NCI-H774 (cell line): ENCODE measurements at places on chromosomes 4 and X.

- no peak for DNase-seq
Observed at GRCh38 chr4:89814362-89814761, 22.6 kb downstream of the SNCA start.

DNA sequence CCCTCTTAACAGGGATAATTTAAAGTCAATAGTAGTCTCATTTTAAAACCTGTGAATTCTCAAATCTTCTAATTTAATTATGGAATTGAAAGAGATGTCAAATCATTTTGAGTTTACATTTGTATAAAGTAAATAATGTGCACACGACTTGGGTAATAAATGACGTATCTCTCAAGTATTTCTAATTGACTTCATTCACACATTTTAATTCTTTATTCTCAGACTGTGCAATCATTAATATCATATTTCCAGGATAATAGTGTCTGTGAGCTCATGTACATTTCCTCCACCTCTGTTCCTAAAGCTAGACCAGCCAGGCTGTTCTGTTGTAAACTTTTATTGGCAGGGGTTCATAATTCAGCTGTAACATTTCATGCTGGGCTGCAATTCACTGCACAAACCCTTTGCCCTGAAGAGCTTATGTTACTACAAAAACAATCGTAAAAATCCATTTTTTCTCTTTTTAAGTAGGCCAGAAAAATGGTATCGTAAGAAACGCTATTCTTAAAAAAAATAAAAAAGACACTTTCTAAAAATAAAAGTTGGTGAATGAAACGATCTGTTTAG, 1103.1 kb upstream of the TENM3 start:
- DNase-seq, result no peak

- DNase-seq, result no peak
Observed at GRCh38 chrX:29555465-29556091, 659.8 kb upstream of the MAGEB2 start.

DNA sequence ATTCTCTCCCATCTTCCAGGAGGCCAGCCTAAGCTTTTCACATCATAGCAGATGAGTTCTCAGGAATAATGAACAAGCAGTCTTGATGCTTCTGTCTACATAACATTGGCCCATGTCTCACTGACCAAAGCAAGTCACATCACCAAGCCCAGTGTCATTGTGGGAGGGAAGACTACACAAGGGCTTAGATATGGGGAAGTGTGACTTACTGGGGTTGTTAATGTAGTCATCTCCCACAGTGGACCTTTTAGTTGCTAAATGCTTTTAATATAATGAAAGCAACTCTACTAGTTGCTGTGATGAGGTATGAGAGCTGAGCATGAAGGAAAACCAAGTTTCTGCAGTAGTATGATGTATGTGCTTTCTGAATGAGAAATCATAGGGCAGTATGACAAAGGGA, 40.5 kb downstream of the TSPAN7 start:
- no peak for DNase-seq

GRCh38 chrX:101347859-101348451, 587 bp downstream of the TIMM8A start:
- DNase-seq, result no peak

- DNase-seq, result no peak
Observed at GRCh38 chr4:156515295-156515694, 456.3 kb downstream of the PDGFC start.

DNA sequence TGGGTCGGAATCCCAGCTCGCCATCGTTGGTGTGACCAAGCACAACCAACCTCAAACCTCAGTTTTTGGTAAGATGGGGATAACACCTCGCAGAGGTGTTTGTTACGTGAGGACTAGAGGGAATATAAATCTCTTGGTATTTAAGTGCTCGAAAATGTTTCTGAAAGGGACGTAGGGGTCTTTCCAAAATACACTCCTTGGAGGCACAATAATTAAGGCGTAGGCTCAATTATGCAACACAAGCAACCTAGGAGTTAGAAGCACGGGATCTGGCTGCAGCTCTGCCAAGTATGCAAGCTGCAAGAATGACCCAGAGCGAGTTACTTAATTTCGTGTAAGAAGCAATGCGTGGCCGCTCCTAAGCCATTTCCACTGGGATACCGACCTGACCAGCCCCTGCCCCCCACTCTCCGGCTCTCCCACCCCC, 552 bp downstream of the ADH5 start:
- DNase-seq, result no peak

DNA sequence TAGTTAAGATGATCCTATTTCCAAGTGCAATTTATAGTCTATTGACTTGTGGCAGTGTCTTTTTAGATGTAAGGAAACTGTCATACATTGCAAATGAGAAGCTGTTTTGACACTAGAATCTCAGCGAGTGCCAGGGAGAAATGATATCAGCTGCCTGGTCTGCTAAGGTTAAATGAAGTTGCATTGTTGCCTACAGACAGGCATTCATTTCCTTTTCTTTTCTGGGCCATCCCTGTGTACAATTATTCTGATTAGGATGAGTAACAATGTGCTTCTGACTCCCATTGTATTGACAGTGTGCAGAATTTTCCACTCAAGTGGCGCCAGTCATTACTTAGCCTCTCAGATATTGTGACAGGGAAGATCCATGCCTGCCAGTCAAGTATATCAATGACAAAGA, 231.2 kb downstream of the GPAT3 start:
- no peak for DNase-seq

DNA sequence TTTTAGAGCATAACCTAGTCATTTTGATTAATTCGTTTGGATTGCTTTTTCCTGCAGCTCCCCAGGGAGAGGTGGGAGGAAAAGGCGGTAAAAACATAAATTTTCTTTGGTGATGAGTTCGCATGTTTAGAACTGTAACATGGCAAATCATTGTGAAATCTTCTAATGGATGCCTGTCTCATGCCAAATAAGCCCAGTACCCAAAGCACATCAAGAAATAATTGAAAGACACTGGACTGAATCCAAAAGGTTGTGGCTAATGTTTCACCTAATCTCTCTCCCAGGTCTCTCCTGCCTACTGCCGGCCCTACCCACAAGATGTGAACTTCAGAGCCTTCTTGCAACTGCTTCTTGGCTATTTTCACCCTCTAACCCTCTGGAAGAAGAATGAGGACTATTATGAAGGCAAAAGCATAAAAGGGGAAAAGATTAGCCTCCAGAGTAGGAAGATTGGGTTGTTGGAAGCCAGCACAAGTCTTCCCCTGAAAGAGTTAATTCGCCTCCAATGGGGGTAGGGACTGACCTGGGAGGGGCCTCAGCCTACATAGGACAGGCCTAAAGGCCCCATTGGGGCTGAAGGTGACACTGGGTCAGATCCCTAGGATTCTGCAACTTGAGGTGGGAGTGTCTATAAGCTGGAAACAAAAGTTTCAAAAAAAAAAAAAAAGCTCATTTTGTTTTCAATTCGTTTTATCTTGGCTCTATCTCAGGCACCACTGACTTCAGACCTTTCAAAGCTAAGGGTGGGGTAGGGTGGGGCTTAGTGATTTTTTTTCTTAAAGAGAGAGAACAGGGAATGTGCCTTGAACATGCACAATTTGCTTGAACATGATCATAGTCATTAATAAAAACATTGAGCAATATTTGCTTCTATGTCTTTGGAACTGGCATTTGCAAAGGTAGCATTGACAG, 278.6 kb upstream of the KLF3 start:
- DNase-seq, result no peak

GRCh38 chr4:86959588-86960500, 25.0 kb downstream of the AFF1 start:
- DNase-seq, result no peak

GRCh38 chr4:83217721-83218522, 66.7 kb downstream of the COQ2 start:
- DNase-seq, result no peak

GRCh38 chr4:82044141-82044993, 329.4 kb downstream of the HNRNPD start:
- DNase-seq, result peak; percentile 40

- DNase-seq, result no peak
Observed at GRCh38 chrX:9966775-9967408, at the start of gene CLDN34. TSS of gene CLDN34 (plus strand) at chrX:9967358. CDS start at chrX:9967358, 0 bp downstream.
